ENCODE measurements at places on chromosomes 12 and 14.
A peak's percentile ranks its signal among the peaks of the same experiment; 100 is the strongest.

- DNase-seq: no peak
Observed at GRCh38 chr14:45144658-45145057, 8.9 kb downstream of the FANCM start.

DNA sequence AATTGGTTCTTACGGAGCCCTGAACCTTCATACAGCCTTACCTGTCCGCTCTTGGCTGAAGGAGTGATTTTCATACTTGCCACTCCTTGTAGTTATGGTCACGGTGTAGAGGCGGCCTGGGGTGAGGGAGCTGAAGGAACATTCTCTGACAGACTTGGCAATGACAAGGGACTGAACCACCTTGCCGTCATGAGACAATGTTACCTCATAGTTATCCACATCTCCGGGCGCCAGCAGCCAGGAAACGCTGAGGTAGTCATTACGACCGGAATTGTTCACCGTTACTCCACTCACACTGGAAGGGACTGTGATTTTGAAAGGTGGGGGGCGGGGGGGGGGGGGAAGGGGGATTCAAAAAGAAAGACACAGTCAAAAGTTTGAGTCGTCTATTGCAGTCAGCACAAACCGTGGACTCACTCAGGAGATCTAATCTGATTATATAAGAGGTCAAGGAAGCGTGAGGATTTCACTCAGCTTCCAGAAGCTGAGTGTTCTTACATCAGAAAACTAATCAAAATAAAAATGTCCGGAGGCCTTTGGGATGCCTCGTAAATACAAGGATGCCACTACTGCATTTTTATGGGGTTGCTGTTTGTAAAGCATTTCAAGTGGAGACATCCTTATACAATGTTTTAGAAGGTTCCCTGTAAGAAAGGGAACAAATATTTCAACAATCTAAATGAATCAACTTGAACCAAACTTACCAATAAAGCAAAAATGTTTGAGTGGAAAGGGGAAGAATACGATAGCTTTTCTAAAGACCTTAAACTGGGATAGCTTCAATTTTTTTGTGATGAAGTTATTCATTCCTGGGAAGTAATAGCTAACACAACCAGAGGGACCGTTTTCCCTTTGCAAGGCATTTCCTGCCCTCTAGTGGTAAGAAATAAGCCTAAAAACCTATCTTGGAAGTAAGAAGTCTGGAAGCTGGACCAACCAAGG is 60.6 kb downstream of the PTPRB start:
- DNase-seq: peak; percentile 69

GRCh38 chr12:101671157-101671791 is 26.2 kb upstream of the CHPT1 start:
- DNase-seq: no peak

DNA sequence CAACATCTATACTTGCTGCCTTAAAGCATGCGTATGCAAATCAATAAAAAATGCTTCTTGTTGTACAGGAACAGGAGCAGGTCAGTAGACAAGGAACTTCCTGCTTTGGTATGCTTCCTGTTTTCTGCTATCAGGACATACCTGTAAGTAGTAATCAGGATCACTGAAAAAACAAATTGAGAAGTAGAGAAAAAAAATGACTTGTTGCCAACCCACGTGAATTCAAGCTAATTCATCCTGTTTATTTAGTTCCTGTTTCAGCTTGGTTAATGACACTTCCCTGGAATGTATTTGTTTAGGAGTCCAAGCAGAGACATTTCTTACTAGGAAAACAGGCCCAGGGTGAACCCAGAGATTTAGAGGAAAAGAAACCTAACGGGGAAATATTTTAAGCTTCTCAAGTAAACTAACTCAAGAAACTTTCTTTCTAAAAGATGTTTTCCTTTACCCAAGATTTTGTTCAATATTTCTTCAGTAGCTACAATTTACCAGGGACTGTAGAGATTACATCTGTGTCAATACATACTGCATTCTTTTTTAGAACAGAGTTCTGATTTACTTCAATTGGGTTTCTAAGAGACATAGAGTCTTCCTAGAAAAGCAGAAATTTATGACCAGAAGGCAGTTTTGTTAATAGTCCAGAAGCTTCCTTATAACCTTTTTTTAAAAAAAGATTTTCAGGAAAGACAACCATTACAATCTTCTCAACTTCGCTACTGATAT is 124.2 kb downstream of the PAWR start:
- no peak for DNase-seq

- no peak for DNase-seq
Observed at GRCh38 chr14:63510538-63510937, 32.6 kb downstream of the PPP2R5E start.

DNA sequence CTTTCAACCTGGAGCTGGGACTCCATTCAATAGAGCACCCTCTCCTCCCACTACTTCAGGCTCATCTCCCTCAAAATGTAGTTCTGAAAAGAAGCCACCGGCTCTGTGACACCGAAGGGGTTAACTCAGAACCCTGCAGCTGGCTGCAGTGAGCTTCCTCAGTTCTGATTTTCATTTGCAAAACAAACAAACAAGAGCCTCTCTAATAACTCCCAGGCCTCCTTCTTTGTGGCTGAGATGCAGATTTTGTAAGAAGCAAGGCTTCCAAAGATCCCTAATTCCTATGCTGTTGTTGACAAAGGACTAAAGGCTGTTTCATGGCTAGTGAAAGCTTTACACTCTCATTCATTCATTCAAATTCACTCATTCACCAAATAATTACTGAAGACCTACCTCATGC is 333.4 kb upstream of the TBX3 start:
- no peak for DNase-seq

DNA sequence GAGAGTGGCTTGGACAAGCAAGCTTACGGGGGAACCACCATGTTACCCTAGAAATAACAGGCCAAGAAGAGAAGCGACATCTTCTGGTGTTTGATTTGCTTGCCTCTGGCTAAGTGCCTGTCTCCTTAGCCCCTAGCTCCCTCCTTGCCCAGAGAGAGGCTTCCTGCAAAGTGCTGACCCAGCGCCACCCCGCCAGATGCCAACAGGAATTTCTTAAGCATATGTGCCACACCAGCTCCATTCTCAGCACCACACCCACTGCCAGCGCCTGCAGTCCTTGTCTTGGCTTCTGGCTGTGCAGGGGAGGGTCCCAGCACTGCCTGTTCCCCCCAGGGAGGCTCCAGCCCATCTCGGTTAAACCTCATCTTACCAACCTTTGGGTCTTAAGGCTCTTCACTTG is 74.2 kb upstream of the NCOR2 start:
- no peak for DNase-seq

GRCh38 chr14:49954171-49954631 is 61.3 kb downstream of the ARF6 start:
- peak; percentile 27 for DNase-seq

DNA sequence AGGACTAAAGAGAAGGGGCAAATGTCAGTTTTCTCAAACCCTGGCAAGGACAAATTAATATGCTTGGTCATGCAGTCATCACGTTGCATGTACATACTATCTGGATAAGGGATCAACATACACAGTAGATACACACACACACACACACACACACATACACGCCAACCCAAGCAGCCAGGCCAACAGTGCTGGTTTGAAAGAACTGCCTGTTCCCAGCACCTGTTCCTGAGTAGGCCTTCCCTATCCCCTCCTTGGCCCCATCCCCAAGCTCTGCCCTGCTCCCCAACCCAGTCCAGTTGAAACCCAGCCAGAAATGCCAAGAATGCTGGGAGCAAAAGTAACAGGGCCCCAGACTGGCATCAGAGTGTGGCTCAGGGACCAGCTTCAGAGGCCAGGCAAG is 4.4 kb downstream of the ITGA7 start:
- no peak for DNase-seq

DNA sequence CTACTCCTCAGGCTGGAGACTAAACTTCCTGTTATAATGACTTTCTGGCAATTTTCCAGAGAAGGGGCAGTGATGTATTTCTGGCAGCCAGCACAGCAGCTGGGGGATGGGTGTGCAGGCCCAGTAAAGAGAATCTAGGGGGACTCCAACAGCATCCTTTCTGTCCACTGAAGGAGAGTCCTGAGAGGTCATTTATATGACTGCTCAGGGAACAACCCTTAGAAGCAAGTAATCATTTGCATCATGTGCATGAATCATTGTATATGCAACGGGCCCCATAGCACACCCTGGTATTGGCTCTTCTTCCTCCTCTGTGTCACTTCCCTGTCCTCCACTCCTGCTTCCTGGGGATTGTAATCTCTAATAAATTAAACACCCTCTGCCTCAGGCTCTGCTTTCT is 493.8 kb downstream of the RPS29 start:
- no peak for DNase-seq

DNA sequence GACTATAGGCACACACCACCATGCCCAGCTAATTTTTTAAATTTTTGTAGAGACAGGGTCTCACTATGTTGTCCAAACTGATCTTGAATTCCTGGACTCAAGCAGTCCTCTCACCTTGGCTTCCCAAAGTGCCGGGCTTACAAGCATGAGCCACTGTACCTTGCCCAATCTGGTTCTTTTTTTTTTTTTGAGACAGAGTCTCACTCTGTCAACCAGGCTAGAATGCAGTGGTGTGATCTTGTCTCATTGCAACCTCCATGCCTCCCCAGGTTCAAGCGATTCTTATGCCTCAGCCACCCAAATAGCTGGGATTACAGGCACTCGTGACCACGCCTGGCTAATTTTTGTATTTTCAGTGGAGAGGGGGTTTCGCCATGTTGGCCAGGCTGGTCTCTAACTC is 15.4 kb downstream of the MRPL42 start:
- no peak for DNase-seq

DNA sequence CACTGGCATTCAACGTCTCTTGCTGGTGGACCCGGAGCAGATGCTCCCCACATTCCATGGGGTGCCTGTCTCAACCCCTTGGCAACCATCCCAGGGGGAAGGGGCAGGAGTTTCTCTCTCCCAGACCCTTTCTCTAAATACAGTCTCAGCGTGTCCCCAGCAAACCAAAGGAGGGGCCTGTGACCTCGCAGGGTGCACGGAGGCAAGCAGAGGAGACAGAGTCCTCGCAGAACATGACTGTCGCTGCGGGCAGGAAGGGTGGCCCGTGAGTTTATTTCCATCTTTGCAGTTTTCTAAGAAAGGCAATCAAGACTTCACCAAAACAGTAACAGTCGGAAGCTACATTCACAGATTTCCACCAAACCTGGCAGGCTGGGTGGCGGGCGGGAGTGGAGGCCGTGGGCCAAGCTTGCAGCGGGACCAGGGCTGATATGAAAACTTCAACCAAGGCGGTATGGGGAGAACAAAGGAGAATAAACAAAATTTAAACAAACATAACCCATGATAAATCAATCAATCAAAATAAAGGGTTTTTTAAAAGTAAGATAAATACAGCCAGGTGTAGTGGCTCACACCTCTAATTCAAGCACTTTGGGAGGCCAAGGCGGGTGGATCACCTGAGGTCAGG is 18.6 kb downstream of the BRF1 start:
- DNase-seq: no peak

DNA sequence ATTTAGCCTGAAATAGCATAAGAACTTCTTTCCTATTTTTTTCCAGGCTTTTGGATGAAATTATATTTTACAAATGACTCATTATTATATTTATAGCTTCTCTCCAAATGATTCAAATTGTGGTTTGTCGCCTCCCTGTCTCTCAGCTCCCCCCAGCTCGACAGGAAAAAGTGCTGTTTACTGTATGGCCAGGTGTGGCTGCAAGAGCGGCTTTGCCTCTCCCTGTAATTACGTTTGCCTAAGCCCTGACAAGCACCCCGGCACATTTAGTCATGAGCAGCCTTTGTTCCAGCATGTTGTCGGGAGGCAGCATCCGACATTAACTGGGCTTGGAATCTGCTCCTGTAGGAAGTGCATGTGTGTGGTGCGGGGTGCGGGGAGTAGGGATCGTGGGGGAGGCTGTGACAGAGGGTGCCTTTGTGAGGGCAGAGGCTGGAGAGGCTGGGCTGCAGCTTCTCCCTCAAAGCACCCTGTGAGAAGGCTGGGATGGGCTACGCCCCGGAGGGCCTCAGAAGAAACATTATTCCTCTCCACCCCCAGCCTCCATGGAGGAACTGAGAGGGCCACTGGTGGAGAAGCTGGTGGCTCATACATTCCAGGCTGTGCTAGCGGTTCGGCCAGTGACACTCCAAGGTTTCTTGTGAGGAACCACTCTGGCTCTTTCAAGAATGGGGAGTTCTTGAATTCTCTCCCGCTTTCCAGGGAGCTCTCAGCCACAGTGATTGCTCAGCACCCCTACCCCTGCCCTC is 42.1 kb upstream of the CTDSP2 start:
- peak; percentile 71 for DNase-seq

- DNase-seq: no peak
Observed at GRCh38 chr12:48985901-48986300, 7.8 kb downstream of the WNT1 start.

GRCh38 chr12:6753772-6754356 is 923 bp upstream of the MLF2 start:
- DNase-seq: no peak

DNA sequence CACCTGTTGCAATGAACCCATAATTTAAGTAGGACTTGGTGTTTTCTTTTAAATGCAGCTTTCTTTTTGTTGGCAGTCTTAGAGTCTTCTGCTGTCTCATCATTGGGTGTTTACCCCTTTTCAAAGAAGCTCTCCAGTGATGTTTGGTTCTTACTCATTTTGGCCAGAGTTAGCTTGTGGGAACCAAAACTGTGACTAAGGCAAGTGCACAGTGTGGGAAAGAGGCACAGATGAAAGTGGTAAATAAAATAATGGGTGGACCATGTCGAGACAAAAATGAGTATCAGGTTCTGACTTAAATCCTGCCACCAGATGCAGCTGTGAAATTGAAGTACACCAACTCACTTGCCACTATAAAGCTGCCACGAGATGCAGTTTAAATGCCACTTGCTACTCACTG is 615.4 kb upstream of the MIS18BP1 start:
- no peak for DNase-seq
